ENCODE measurements at places on chromosomes 1 and 21.

GRCh38 chr1:159869173-159869572, 6.7 kb upstream of the VSIG8 start:
- DNase-seq = peak; percentile 68

- DNase-seq = no peak
Observed at GRCh38 chr1:153842006-153842471, 66.8 kb downstream of the SLC27A3 start.

- DNase-seq = no peak
Observed at GRCh38 chr1:211739671-211740411, 64.4 kb upstream of the NEK2 start.

DNA sequence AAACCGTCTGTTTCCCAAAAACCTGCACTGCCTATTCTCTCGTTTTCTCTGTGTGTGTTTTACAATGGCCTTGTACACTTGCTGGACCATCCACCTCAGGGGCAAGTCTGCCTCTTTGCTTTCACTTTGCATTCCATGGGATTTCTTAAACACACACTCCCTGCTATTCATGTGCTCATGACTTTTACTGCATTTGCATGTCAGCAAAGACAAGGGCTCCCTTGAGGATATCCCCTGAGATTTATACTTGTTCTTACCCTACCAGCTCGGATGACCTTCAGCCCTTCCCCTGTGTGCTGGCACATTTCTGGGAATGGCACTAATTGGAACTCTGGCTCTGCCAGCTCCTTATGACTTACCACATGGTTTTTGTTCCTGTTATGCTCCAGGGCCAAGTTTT, 386.9 kb downstream of the AMY1C start:
- no peak for DNase-seq

DNA sequence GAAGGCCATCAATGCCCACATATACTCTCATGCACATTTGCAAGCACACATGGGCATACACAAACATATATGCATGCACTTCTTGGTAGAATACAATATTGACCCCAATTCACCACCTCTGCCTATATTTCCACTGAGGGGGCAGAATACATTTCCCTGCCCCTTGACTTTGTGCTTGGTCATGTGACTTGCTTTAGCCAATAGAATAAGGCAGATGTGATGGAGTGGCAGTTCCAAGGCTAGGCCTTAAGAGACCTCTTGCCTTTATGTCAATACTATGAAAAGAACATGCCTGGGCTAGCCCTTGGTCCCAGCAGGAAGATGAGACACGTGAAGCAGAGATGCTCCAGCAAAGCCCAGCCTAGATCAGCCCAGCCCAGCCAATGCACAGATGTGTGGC, 66.0 kb upstream of the GRIK3 start:
- DNase-seq = no peak

GRCh38 chr1:218401998-218402785, 57.1 kb downstream of the TGFB2 start:
- no peak for DNase-seq

DNA sequence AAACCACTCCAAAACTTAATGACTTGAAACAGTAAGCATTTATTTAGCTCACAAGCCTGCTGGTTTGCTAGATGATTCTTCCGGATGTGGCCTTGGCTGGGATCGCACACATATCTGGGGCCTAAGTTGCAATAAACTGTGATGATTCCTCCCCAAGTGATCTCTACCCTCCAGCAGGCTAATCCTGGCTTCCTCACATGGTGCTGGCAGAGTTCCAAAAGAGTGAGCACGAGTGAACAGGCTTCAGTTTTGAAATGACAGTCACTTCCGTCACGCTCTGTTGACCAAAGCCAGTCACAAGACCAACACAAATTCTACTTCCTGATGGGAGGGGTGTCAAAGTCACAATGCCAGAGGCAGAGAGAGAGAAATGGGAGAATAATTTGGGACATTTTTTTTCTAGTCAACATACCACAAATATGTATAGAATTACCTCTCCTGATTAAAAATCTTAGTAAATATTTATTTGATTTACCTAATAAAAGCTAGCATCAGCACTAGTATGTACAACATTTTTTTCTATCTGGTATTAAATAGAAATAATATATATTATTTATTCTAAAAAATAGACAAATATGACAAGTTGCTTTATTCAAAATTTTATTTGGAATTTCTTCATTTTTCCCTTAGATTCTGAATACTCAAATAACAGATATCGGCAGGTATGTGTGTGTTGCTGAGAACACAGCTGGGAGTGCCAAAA, 292.7 kb downstream of the TPR start:
- DNase-seq = peak; percentile 40

DNA sequence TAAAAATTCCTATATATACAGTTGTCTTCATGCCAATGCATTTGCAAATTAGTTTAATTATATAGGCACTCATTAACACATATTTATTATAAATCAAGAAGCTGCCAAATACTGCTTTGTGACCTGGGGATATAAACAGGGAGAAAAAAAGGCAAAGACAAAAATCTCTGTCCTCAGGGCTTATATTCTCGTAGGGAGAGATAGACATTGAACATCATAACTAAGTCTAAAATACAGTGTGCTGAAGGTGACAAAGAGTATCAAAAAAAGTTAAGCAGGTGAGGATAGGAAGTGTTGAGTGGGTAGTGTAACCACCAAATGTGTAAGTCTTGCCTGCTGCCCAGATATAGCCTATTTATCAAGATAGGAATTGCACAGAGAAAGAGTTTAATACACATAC, 40.7 kb upstream of the LYPLAL1 start:
- no peak for DNase-seq

DNA sequence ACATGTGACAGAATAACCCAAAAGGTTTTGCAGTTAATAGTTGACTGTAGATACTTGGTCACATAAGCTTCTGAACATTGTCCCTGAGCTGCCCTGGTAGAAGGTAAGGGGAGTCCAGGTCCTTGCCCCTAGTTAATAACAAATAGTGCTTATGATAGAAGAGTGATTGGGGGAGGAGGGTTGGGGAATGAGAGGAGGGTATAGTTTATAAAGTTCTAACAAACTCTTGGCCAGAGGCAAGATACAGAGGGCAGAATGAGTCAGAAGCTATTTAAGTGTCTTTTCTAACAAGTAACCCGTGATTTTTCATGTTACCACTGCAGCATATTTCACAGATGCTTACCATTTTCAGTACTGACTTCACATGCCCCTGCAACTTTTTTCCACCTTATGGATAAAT, 26.7 kb upstream of the MYOCOS start:
- DNase-seq = peak; percentile 5

GRCh38 chr1:40185951-40186864, 25.0 kb downstream of the RLF start:
- DNase-seq = no peak

GRCh38 chr1:41277371-41277975, 35.4 kb upstream of the SCMH1 start:
- DNase-seq = no peak

- DNase-seq = no peak
Observed at GRCh38 chr1:1157033-1157365, 16.7 kb upstream of the TTLL10 start.

DNA sequence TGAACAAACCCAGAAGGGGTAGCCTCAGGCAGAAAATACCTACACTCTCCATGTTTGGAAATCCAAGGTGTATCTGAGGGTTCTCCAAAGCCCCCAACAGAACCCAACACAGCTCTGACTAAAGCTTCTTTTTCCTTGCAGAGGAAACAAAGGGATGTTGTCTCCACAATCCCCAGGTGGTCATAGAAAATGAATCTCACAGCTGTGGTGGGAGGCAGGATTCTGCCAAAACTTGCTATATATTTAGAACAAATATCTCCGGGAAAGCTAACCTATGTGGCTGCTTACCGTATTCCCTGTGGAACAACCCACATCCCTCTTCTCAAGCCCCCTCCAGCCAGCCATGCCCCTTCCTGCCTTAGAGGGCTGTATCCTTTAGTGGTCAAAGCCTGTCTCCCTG, 406.1 kb downstream of the PRDM2 start:
- DNase-seq = no peak

DNA sequence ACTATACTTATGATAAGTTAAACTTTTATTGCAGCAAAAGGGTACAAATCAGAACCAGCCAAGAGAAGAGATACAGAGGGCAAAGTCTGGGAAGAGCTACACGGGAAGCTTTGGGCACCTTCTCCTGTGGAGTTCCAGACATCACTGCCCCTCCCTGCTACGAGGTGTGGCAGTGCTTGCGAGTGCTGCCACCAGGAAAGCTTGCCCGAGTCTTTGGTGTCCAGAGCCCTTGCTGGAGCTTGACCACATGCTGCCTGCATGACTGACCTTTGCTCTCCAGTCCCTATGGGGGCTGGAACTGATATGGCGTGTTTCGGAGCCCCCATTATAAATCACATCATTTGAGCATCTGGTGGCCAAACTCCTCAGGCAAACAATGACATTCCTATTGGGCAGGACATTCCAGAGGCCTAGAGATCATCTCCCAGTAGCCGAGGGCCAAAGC, 23.4 kb downstream of the PLEKHO1 start:
- no peak for DNase-seq

DNA sequence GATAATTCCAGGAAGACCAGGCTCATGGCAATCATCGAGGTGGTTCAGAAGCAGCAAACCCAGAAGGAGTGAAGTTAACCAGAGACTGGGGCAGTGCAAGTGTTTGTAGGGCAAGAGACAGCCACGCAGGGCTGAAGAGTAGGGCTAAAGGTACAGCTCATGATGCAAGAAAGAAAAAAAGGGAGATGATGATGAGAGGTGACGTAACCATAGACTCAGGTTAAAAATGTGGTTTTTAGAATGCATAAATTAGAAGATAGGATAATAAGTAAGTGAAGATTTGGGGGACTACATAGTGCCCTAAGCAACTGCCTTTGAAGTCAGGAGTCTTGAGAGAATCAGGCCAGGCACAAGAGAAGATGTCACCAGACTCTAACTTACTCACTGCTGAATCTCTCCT, 333 bp downstream of the LCE7A start:
- no peak for DNase-seq

- DNase-seq = no peak
Observed at GRCh38 chr1:225042263-225042662, 112.8 kb downstream of the DNAH14 start.

GRCh38 chr21:32245971-32246370, 32.9 kb downstream of the MIS18A start:
- no peak for DNase-seq

- no peak for DNase-seq
Observed at GRCh38 chr21:36125512-36126207, 9.2 kb upstream of the CBR3 start.

DNA sequence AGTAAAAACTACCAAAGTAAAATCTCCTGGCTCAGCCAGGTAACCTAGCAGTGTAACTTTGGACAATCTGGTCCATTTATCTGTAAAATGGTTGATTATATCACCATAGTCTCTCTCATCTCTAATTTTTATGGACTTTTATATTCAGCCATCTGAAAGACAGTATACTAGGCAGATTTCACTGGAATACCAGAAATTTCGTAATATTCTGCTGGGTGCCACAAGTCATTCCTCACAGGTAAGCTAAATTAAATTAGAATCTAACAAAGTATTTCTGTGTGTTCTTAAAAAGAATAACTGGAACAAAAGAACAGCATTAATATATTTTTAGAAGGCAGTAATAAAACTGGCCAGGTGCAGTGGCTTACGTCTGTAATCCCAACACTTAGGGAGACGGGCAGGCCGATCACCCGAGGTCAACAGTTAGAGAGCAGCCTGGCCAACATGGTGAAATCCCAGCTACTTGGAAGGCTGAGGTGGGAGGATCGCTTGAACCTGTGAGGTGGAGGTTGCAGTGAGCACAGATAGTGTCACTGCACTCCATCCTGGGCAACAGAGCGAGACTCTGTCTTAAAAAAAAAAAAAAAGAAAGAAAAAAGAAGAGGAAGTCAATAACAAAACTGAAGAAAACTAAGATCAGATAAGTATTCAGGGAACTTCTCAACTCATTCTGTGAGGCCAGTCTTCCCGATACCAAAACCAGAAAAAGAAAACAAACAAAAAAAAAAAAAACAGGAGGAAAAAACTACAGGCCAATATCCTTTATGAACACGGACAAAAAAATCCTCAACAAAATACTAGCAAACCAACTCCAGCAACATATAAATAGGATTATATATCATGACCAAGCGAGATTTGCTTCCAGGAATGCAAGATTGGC, 35.9 kb downstream of the PIK3R3 start:
- no peak for DNase-seq

DNA sequence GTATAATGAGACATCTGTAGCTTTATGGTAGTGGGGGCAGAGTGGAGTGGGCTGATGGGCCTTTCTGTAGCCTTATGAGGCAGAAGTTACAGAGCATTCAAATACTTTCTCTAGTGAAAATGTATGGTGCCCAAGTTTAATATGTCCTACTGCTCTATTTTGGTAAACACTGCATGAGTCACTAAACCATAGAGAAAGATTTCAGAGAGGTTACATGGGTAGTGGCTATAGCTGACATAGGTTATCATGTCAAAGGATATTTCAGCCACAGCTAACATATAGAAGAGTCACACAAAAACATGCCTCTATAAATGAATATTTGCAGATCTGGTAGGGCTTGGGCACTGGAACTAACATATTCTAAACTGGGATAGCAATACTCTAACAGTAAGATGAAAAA, 212.4 kb upstream of the USP25 start:
- no peak for DNase-seq

- DNase-seq = no peak
Observed at GRCh38 chr1:67830928-67831830, 2.1 kb downstream of the GNG12 start.

DNA sequence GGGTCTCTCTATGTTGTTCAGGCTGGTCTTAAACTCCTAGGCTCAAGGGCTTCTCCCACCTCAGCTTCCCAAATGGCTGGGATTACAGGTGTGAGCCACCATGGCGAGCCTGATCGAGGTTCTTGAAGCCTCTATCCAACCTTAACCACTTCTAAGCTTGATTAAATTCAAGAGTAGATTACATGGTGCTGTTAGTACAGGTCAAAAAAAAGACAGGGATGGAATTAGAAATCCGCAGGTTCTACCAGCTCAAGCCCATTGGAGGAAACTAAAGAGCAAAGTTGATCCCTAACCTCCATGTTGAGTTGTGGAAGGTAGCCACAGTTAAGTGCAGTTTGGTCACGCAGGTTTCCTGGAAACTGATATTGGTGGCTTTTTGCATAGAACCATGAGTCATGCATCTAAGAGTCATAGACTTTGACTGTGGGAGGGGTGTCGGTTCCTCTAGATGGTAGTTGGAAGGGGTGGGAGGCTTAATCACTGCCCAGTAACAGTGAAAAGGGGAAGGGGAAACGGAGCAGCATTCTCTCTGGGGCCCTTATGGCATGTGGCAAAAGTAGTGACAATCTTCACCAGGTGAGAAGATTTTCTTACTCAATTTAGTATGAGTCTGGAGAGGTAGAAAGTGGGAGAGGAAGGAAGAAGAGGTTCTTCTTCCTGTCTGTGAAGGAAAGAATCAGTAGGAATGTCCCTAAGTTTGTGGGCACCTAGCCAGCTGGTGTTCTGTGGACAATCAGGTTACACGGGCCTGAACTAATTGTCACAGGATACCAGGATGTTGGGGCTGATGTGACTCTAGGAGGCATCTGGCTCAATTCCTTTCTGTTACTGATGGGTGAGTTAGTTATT, 7.0 kb downstream of the CD53 start:
- DNase-seq = no peak

DNA sequence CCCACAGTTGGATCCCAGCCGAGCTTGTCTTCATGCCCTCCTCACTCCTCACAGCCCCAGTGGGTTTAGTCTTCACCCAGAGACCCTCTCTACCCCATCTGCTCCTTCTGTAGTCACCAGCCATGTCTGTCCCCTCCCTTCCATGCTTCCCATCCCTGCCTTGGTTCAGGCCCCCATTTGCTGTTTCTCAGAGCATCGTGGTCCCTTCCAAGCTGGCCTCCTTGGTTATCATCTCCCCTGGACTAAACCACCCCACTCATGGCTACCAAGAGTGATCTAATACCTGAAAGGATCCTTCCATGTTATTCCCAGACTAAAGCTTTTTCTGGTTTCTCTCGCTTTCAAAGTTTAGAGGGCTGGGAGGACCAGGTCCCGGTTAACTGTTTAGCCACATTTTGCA, 8.3 kb downstream of the CNIH3 start:
- DNase-seq = no peak

Data from RWPE1 (cell line).